ENCODE measurements at places on chromosomes 1 and 21.

DNA sequence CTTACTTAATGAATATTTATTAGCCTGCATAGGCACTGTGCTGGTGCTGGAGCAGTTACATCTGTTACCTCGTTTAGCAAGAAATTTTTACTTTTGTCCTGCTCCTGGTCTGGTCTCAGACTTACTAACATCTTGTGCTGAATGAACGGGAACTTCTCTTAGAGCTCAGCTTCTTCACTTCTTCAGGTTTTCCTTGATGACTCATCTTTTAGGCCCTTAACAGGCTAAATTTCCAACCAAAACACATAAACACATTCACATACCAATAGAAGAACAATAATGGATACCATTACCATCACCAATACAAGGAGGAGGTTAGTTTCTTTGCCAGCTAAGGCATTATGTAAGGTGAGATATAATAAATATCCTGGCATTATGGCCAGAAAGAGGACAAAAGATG, 68.9 kb downstream of the IFI44 start:
- DNase-seq: no peak

DNA sequence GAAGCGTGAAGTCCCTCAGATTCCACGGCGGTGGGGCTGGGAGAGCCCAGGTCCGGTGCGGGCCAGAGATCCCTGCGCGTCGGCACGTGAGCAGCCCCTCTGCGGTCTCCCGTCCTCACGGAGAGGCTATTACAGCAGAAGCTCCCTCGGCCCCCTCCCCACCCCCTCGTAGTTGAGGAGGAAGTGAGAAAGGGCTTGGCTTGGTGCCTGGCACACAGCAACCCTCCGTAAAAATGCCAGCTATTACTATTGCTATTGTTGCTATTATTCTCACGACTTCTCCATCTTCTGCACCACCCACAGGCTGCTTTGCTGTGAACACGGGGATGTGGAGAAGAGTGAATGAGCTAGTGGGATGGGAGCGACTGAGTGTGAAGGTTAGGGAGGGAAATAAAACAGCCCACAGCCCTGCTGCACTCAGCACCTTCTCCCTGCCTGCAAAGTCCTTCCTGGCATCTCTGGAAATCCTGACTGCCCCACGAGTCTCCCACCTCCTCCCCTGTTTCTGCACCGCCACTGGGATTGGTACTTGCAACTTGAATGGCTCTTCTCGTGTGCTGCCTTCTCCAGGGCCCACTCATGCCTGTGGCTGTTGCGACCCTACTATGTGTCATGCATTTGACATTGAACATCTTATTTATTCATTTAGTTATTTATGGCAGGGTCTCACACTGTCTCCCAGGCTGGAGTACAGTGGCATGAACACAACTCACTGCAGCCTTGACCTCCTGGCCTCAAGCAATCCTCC, 26.6 kb downstream of the ZBTB18 start:
- DNase-seq: no peak

DNA sequence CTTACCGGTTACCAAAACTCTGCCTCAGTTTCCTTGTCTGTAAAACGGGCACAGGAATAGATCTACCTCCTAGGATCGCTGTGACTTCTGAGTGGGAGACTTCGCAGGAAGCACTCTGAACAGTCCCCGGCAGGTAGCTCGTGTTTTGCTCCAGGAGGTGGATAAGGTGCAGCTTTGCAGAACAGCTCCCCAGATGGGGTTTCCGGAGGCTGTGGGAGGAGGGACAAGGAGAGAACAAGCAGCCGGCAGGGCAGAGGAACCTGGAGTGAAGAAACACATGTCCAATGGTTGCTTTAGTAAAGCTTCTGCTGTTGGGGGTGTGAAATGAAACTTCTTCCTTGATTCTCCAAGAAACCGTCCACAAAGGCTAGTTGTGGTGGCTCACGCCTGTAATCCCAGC, 95.5 kb upstream of the TARDBP start:
- DNase-seq: no peak

DNA sequence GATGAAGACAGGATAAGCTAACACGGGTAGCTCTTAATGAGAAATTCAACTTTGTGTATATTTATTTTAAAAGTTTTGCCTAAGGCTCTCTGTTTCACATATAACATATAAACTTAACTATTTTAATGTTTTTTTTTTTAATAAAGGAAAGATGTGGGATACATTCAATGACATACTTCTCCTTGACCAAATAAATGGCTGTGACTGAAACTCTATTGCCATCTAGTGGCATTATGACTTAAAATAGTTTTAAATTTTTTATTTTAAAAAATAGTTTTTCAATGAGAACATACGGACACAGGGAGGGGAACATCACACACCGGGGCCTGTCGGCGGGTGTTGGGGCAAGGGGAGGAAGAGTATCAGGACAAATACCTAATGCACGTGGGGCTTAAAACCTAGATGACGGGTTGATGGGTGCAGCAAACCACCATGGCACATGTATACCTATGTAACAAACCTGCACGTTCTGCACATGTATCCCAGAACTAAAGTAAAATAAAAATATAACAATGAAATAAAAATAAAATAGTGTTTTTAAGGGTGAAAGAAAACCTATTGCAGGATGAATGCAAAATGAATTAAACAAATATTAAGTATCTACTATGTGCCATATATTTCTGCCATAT, 83.4 kb downstream of the LYST start:
- DNase-seq: no peak

DNA sequence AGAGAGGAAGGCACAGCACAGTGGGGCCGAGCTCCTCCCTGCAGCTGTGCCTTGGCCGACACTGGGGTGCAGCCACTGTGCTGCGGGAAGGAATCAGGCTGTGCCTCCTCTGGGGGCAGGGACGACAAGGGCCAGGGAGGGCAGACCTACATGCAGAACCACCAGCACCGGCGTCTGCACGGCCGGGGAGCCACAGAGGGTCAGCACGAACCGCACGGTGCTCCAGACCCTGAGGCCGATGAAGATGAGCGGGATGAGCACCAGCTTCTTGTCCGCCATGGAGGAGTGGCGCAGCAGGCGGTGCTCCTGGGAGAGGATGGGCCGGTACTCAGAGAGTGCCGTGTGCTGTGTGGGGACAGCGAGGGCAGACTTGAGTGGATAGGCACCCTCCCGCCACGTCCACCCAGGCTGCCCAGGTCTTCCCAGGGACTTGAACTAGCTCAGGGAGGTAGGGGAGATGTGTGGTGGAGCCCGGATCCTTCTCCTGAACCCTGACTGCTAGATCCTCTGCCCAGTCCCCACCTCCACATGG, 23.5 kb downstream of the GPR157 start:
- DNase-seq: no peak

DNA sequence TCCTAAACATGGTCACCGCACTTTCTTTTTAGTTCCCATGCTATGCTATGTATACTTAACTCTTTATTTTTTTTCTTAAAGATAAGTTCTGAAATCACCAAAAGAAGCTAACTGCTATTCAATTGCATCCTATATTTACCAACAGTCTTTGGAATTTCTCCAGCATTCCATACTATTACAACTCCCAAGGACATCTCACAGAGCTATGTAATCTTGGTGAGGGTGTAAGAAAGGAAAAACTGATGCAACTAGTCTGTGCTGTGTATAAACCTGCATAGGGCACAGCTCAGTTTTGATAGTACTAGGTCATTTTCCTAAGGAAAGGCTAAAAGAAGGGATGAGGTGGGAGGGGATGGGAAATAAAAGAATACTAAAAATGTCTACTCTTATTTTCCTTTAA, 78.0 kb downstream of the PTPN14 start:
- DNase-seq: no peak

GRCh38 chr1:40782371-40782956, 1.1 kb upstream of the KCNQ4 start:
- DNase-seq: no peak

- DNase-seq: no peak
Measured at GRCh38 chr1:1605034-1605591, 5.2 kb upstream of the FNDC10 start.
